ENCODE measurements at places on chromosomes 7 and 10. TPM values are rescaled to one million over a fixed set of nuclear protein-coding genes. Genes with fewer than 3 reads are reported as not detected.

Gene SUGCT
- not detected for total RNA-seq

Gene FAM180A
- 0.10 TPM for total RNA-seq

Gene AKR1C4
- not detected for total RNA-seq

Gene LIMK1
- 41.5 TPM for total RNA-seq

Gene TUBB8
- total RNA-seq: 0.13 TPM

Gene CUZD1
- 1.5 TPM for total RNA-seq

Gene ZNF425
- total RNA-seq: 0.74 TPM

Gene TMEM139
- not detected for total RNA-seq

Gene TMEM26
- total RNA-seq: not detected

Gene GHRHR
- total RNA-seq: not detected

Gene TDRD1
- not detected for total RNA-seq

Gene SLC18A3
- total RNA-seq: not detected

Gene RAMP3
- total RNA-seq: 7.0 TPM

Gene FZD8
- total RNA-seq: 14.9 TPM

Gene CPVL
- 2.6 TPM for total RNA-seq

Gene STAG3
- total RNA-seq: 0.13 TPM

Gene FAM25G
- not detected for total RNA-seq
